A549 treated with AZD2906 at 1 μM for 4 hours (cell line): ENCODE measurements at places on chromosomes 11 and 22. TPM values are rescaled to one million over a fixed set of nuclear protein-coding genes. Genes with fewer than 3 reads are reported as not detected.

The EIF3M gene
- 386 to 520 TPM (median 391 TPM) in 5 replicates for total RNA-seq

The NECTIN1 gene
- 8.2 to 10.6 TPM (median 9.2 TPM) in 5 replicates for total RNA-seq

The SCUBE1 gene
- total RNA-seq, result 0.06 to 0.24 TPM (median 0.15 TPM) in 5 replicates

The TESMIN gene
- total RNA-seq, result 3.7 to 6.6 TPM (median 5.3 TPM) in 5 replicates

The UBQLNL gene
- 0.02 TPM in 1 of 5 replicates, not detected in the others for total RNA-seq

The PKDREJ gene
- total RNA-seq, result not detected in 5 replicates

The GALNT18 gene
- 30.9 to 36.0 TPM (median 32.8 TPM) in 5 replicates for total RNA-seq

The MIOX gene
- 0.05 TPM in 1 of 5 replicates, not detected in the others for total RNA-seq

The HOATZ gene
- total RNA-seq, result not detected in 5 replicates

The SLC22A6 gene
- total RNA-seq, result not detected in 5 replicates

The TRIM29 gene
- 20.8 to 26.8 TPM (median 26.3 TPM) in 5 replicates for total RNA-seq

The INPP5J gene
- total RNA-seq, result 0.45 to 0.60 TPM (median 0.48 TPM) in 5 replicates

The HTATIP2 gene
- total RNA-seq, result 184 to 203 TPM (median 186 TPM) in 5 replicates

The SERHL2 gene
- 0.17 to 0.45 TPM (median 0.28 TPM) in 5 replicates for total RNA-seq

The PRMT3 gene
- total RNA-seq, result 26.1 to 38.3 TPM (median 29.6 TPM) in 5 replicates

The SYT13 gene
- 5.3 to 6.6 TPM (median 5.5 TPM) in 5 replicates for total RNA-seq

The TMPRSS13 gene
- total RNA-seq, result 0.02 TPM in 1 of 5 replicates, not detected in the others
